ENCODE measurements at places on chromosomes 4 and X.

DNA sequence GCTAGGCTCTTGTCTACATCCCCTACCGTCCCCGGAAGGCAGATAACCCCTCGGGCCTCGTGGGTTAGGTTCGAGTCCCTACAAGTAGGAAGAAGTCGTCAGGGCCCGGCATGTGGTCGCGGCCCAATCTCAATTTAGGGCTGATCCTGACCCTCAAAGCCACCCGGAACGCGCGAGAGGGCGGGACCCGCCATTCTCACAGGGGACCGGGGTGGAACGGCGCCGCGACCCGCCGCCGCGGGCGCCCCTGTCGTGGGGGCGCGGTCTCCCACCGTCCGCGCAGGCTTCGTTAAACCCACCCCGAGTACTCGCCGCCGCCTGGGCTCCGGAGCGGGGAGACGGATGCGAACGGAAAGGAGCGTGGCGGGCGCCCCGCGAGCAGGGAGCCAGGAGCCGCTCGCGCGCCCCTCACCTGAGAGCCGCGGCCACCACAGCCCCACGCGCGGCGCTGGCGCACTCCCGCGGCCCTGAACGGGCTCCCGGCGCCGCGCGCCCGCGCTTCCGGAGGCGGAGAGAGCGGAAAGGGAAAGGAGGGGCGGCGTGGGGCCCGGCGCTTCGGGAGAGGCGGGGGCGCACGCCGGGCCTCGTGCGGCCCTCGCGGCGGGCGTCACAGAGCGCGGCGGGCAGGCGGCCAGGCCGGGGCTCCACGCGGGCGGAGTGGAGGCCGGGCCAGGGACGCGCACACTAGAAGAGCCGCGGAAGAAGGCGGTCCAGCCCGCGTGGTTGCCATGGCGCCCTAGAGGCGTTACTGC lies at the start of gene CFAP97:
TSS of gene CFAP97 (minus strand) at position 515 of the 752 bp plus-strand sequence. CDS start 12,804 bp downstream, outside the sequence.
- peak; percentile 79 for DNase-seq

DNA sequence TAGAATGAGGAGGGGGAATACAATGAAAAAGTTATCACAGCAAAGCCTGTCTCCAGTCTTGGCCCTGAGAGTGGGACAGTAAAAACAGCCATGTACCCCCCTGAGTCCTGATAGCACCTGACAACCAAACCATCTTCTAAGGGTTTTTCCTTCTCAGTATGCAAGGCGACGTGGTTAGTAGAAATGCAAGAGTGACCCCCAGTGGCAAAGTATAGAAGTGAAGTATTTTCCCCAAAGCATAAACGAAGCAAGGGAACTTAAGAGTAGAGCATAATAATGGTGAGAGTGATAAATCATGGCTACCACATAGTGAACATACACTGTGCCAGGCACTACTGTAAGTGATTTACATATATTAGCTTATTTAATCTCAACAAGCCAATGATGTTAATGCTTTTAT lies 52.8 kb downstream of the FAM47C start:
- DNase-seq: no peak

- no peak for DNase-seq
These were observed 60.8 kb upstream of the XAGE1B start for GRCh38 chrX:52577464-52578173.

- no peak for DNase-seq
These were observed 44.2 kb downstream of the CCNI start for GRCh38 chr4:77031544-77031943.

DNA sequence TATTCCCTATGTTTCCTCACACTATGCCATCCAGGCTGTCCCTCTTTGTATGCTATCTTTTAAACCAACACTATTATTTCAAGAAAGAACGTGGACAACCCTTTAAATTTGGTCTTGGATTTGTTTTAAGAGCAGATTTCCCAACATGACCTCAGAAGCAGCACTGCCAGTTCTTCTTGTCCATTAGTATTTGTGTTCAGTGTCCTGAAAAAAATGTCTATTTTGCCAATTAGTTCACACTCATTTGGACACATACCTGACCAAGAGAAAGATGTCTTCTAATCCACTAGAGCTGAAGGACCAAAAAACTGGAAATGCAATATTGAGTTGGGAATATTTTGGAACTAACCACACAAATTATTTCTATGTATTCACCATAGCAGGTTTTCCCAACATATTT lies 223.2 kb upstream of the CNKSR2 start:
- DNase-seq: no peak

GRCh38 chrX:71954458-71954857 lies 43.8 kb downstream of the NHSL2 start:
- DNase-seq: no peak

- no peak for DNase-seq
These were observed 140.0 kb downstream of the CHM start for GRCh38 chrX:85907316-85907715.

GRCh38 chrX:151563449-151563848 lies at the start of gene PASD1:
Gene PASD1, plus strand, starts transcription at chrX:151563675. Its CDS starts 37,879 bp downstream, at chrX:151601554.
- DNase-seq: no peak

GRCh38 chrX:53223955-53224859 lies 800 bp downstream of the KDM5C start:
- no peak for DNase-seq

GRCh38 chrX:5449323-5449722 lies 779.3 kb downstream of the NLGN4X start:
- DNase-seq: no peak

GRCh38 chr4:89860971-89861370 lies 24.0 kb upstream of the SNCA start:
- no peak for DNase-seq

- no peak for DNase-seq
These were observed 181.8 kb downstream of the DCLK2 start for GRCh38 chr4:150259861-150260567.

DNA sequence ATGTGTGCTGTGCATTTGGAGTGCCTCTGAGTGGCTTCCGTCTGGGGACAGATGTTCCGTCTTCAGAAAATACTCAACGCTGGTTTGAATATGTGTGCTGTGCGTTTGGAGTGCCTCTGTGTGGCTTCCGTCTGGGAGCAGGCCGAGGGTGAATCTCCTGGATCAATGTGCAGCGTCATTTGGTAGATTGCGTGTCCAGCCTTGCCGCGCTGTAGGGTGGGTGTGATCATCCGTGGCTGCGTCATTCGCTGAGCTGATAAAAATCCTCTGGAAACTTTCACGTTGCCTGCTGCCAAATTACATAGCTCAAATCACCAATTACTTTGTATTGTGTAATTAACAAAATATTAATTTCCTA lies 12.1 kb downstream of the UVSSA start:
- no peak for DNase-seq
